ENCODE measurements at places on chromosomes 2 and 18.
A peak's percentile ranks its signal among the peaks of the same experiment; 100 is the strongest.

GRCh38 chr2:69535817-69536241 lies 98.6 kb upstream of the NFU1 start:
- DNase-seq, result no peak

GRCh38 chr2:236394571-236394970 lies 130.4 kb upstream of the ASB18 start:
- peak; percentile 55 for DNase-seq

- no peak for DNase-seq
These were observed 11.3 kb upstream of the DPP4 start for GRCh38 chr2:162085090-162085891.

- DNase-seq, result no peak
These were observed 12.9 kb downstream of the TTL start for GRCh38 chr2:112494828-112495227.

DNA sequence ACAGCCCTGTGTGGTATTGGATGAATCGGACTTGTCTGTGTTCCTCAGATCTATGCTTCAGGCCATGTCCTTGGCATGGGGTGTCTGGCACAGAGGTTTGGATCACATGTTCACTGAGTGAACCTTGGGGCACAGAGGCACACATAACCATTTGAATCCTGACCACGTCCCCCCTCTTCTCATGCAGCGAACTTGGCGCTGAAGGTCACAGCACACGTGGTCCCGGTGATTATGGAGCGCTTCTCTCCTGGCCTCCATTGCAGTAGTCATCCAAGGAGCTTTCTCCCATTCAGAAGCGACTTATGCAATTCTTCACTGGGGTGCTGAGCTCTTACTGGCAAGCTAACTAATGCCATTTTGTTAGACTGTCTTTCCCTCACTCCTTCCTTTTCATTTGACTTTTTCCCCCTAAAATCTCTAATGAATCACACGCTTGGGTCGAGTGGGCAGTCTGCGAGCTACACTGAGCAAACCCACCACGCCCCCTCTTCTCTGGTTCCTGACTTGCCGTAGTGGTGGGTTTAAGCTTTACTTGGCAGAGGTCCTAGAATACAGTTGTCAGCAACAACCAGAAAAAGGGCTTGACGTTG lies 59.4 kb downstream of the KCNG2 start:
- DNase-seq, result peak; percentile 17

GRCh38 chr18:6199777-6200176 lies 214.9 kb downstream of the L3MBTL4 start:
- no peak for DNase-seq

DNA sequence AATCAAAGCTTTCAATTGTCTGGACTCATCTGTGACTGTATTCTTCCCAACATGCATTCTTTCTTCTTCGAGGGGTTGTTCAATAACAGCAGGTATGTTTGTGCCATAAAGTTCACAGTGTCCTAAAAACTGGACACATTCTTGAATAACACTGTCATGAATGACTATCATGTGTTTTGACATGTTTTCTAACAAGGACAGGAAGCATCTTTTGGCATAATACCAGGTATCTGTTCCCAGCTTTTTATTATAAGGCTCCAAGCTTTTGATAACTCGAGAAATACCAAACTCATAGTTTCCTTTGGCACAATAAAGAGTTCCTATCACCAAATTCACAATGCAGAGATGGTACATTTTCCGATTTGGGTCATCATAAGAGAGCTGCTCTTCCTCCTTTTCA lies 224.2 kb downstream of the AGPS start:
- DNase-seq, result no peak

GRCh38 chr2:196840171-196840570 lies 31.0 kb upstream of the C2orf66 start:
- DNase-seq, result no peak

DNA sequence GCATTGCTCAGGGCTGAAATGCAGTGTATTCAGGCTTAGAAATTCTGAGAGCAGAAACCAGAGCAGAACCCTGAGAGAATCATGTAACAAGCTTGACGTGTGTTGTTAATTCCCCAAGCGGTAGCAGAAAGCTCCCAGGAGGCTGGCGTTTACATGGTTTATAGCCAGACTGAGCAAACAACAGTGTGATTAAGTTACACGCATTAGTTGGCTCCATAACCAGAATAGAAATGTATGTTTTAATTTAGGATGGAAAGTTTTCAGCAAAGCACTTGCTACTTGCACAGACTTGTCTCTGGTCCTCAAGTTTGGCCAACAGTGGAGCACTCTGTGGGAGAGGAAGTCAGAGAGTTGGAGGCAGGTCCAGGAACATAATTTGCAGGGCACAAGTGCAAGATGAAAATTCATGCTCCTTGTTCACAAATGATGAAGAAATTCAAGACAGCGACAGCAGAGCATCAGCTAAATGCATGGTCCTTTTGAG lies 69.3 kb downstream of the MAPK4 start:
- DNase-seq, result no peak

DNA sequence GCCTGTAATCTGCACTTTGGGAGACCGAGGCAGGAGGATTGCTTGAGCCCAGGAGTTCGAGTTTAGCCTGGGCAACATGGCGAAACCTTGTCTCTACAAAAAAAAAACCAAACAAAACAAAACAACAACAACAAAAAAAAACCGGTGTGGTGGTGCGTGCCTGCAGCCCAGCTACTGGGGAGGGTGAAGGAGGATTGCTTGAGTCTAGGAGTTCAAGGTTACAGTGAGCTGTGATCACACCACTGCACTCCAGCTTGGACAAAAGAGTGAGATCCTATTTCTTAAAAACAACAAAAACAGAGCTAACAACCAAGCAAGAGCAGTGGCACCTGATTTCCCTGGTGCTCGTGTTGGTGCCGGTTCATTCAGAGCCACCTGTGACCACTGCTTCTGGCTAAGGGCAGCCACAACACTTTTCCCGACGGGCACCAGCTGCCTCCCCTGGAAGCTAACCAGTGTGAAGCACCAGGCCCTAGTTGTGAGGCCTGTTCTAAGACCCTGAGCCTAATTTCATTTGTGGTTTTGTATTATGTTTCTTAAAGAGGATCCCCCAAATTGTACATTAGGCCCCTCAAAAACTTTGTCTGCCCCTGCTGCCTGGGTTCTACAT lies 1.3 kb downstream of the AOX1 start:
- DNase-seq, result no peak

DNA sequence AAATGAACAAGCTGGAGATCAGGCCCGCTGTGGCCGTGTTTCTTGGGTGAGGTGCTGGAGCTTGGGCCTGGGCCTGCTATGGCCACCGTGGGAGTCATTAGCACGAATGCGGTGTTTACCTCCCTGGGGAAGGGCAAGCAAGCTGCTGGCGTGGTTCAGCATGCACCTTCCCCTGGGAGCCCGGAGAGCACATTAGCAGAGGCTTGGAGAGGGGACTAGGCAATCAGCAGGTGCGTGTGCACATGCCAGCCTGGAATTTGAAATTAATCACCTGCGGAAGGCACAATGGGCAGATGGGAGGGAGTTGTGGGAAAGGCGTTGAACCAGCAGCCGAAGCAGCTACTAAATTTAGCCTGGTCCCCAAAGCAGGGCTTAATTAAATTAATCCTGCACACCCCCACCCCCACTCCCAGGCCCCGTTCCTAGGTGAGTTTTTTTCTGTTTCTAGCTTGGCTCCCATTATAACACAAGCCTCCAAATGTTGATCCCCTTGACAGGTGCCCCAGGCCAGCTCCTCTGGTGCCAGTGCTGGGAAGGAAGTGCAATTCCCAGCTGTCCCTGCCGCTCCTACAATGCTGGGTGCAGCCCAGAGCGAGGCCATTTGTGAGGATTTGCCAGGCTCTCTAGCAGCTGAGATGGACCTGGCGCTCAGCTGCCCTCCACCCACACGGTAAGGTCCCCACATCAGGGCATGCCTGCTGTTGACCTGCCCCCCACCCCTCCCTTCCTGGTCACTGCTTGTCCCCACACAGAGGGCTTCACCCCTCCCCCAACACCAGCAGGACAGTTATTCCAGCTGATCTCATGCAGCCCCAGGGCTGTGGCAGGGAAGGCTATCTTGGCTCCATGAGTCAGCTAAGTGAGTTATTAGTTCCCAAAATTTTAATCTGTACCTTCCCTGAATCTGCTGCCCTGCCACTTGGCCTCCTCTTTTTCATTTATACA lies 115.0 kb downstream of the ZBTB7C start:
- no peak for DNase-seq

DNA sequence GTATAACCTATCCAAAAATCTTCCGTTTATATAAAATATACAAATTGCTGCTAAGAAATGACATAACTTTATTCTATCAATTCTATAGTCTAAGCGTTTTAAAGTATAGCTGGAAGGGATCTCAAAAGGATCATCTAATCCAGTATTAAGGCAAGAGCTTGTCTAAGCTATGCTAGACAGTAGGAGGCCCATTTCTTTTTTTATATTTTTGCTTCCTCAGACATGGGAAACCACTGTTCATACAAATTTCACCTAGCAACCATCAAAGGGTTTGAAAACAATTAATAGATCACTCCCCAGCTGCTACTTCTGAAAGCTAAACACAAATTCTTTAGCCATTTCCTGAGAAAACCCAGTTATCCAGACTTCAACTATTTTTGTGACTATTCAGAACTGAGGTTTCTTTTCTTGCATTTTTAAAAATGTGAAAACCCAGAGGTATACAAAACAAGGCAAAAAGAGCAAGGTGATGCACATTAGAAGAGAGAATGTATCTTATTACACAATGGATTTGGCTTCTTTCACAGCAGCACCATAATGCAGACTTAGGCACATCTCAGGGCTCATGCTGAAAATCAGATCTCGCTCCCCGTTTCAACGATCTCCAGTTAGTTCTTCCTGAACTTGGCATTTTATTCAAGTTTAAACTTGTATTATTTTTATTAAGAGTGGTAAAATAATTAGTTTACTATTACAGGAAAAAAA lies 274.4 kb downstream of the LRP1B start:
- no peak for DNase-seq

DNA sequence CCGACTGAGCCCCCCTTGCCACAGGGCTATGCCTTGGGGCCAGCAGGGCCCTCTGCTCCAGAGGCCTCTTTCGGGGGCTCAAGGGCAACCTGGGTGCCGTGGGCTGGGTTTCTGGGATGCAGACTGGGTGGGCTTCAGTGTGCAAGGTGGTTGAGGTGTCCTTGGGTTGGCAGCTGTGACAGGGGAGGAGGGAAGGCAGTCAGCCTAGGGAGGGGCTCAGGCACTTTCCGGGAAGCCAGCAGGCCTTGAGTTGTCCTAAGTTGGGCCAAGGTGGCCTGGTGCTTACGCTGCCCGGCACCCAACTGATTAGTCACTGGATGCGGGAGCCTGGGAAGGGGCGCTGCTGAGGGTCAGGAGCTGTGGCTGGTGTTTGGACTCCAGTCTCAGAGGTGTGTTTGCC lies 199.5 kb downstream of the TWIST2 start:
- no peak for DNase-seq

- no peak for DNase-seq
These were observed 67.7 kb downstream of the REL start for GRCh38 chr2:60948926-60949579.

GRCh38 chr2:59756150-59756549 lies 797.3 kb downstream of the BCL11A start:
- no peak for DNase-seq

DNA sequence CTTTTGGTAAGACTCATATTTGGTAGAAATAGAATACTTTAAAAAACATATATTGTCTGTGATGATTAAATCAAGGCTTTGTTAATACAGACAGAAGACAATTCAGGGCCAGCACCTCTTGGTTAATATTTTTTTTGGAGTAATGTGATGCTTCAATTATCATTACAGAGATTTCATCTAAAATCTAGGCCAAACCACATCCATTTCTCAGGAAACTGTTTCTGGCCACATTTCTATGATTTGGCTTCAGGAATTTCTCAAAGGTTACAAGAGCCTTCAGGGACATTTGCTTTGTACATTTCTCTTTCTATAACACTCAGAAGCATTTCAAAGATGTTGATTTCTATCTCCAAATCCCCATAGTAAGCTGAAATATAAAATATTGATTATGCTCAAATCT lies 614.9 kb downstream of the LRP1B start:
- DNase-seq, result no peak

DNA sequence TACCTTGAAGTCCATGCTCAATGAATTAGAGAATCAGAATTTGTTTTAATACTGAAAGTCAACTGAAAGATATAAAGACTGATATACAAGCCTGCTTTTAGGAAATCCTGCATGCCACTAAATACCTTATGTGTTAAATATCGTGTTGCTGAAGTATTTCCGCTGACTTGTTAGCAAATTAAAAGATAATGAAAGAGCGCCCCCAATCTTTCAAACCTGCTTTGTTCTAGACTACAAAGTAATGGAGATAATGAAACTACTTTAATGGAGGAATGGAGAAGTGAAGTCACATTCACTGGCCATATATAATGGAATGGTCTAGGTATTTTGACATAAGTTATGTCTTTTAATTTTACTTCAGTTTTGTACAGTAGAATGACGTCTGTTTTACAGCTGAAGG lies 95.7 kb downstream of the ASXL3 start:
- no peak for DNase-seq

DNA sequence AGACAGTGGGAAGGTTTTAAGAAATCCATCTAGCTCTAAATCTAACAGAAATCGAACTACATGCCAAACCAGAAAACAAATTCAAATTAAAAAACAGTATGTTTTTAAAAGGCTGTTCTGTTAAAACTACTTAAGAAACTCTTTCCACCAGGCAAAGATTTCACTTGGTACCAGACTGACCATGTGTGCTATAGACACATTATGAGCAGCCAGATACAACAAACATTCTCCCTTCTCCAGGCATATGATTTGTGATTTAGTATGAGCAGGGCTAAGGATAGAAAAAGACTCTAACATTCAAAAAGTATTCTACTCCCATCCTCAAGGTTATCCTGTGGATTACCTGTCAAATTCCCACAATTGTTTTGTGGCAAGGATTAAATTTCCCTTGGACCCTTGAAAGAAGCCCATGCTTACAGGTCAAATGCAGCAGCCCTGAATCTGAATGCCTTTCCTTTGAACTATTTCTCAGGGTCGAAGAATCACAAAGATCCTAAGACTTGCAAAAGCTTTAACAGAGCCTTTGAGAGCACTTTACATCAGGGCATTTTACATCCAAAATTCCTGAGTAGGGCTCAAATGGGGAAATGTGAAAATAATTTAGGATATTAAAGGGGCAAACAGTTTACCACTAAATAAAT lies 42.5 kb upstream of the TTC32 start:
- DNase-seq, result no peak

DNA sequence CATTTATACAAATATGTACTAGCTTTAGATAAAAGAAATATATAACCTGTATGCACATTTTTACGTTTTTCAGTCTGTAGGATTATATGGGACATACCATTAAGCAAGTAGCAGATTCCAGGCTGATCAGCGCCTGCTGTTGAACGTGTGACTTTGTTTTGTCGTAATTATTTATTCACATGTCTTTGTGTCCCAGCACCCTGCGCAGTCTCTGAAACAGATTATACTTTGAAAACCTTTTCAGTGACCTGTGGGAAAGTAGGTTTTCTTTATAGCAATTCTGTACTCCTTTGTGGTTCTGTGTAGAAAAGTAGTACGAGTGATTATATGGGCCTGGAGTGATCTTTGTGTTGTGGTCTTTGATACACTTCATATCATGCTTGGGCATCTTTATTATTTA lies 68.5 kb downstream of the MTA3 start:
- no peak for DNase-seq
